Left renal cortex interstitium (tissue), 4 donors: ENCODE measurements at places on chromosomes 12 and 14. TPM values are rescaled to one million over a fixed set of nuclear protein-coding genes. Genes with fewer than 3 reads are reported as not detected.

DNA sequence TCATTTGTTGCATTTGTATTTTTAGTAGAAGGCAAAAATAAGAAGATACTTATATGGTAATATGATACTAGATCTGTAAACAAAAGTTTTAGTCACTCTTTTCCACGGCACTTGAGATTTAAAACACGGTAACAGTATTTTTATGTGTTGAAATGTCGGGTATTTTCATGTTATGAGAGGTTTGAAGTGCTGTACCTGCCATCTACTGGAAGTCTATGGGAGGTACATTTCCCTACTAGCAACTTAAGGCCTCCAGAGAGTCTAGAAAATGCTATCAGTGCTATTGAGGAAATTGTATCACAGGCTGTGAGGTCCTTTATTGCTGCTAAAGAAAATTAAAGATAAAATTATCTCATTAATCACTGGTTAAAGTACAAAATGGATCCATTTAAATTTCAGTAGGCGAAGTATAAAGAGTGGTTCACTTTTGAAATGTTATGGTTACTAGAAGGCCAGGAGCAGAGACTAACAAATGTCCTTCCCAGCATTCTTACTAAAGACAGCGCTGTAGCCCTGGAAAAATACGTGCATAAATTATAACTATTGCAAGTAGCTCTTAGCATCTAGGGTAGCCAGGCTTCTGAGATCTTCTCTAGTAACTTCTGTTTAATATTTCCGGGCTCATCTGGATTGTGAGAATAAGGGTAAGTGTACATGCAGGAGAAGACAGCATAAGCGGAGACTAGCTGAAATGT lies 77.6 kb upstream of the PRKD1 start:
- DNase-seq: peak; percentile 19

- peak; percentile 56 for DNase-seq
These were observed 5.0 kb downstream of the CELA1 start for GRCh38 chr12:51341251-51342007.

- no peak for DNase-seq
These were observed 16.2 kb downstream of the PSMC1 start for GRCh38 chr14:90272523-90272922.

DNA sequence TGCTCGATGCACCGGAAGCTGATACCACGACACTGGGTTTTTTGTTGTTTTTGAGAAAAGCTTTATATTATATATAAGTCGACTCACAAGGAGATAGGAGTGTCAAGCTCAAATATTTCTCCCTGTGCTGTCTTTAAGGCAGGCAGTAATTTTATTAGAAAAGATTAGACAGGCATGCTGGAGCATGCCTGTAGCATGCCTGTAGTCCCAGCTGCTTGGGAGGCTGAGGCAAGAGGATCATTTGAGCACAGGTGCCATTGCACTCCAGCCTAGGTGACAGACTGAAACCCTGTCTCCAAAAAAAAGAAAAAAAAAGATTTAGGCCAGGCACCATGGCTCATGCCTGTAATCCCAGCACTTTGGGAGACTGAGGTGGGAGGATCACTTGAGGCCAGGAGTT lies 51.8 kb downstream of the GNS start:
- no peak for DNase-seq

DNA sequence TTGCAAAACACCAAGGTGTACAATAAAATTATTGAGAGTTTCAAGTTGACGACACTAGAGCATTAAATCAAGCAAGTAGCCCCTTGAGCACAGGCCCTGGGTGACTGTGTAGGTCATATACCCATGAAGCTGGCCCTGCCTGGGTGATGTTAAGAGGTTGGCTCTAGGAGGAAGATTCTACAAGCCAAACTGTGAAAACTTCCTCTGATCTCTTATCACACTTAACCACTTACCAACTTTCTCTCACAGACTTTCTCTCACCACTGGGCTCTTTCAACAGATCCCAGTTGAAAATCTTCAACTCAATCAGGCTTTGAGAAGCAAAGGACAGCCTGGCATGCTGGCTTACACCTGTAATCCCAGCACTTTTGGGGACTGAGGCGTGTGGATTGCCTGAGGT lies 186.9 kb upstream of the BTG1 start:
- no peak for DNase-seq

DNA sequence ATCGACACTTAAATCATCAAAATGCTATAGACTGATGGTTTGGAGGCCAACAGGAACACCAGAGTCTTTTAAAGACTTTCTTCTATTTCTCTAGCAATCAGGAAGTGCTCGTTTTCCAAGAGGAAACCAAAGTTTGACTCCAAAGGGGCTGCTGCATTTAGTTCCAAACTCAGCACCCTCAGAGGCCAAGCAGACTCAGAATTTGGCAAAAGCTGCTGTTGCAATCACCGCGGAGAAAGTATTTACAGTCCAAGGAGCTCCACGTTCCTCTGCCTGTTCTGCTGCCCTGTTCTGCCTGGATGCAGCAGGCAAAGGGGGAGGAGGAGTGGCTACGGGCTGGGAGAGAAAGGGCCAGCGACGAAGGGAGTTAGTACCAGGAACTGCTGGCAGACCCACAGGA lies 325.1 kb downstream of the BCL11B start:
- DNase-seq: no peak

DNA sequence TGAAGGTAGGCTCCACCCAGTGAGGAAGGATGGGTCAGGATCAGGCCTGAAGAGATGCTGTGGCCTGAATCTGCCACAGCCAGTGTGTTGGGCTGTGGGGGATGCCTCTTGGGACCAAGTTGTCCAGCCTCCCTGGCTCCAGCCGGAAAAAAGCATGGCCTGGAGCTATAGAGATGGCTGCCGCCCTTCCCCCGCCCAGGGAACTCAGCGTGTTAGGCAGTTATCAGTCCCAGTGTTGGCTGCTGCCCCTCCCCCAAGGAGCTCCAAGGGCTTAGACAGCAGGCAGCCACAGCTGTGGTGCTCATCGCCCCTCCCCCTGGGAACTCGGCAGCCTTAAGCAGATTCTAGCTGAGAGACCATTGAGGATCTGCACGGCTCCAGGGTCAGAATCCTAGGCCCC lies 158.0 kb downstream of the CAPZA3 start:
- no peak for DNase-seq

GRCh38 chr12:20493934-20494333 lies 125.6 kb downstream of the PDE3A start:
- no peak for DNase-seq

- no peak for DNase-seq
These were observed 362.6 kb downstream of the BCL11B start for GRCh38 chr14:98909251-98909944.

DNA sequence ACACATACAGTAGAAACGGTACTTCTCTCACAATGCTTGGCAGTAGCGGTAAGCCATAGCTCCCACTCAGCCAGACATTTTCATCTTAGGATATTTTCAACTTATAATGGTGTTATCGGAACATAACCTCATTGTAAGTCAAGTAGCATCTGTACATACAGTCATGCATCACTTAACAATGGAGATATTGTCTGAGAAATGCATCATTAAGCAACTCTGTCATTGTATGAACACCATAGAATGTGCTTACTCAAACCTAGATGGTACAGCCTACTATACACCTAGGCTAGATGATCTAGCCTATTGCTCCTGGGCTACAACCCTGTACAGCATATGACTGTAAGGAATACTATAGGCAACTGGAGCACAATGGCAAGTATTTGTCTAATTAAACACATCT lies 40.8 kb downstream of the RPS6KA5 start:
- DNase-seq: no peak

- no peak for DNase-seq
These were observed 22.4 kb upstream of the FKBP4 start for GRCh38 chr12:2772370-2772769.

- DNase-seq: no peak
These were observed 34.9 kb upstream of the CERS5 start for GRCh38 chr12:50201987-50202521.

DNA sequence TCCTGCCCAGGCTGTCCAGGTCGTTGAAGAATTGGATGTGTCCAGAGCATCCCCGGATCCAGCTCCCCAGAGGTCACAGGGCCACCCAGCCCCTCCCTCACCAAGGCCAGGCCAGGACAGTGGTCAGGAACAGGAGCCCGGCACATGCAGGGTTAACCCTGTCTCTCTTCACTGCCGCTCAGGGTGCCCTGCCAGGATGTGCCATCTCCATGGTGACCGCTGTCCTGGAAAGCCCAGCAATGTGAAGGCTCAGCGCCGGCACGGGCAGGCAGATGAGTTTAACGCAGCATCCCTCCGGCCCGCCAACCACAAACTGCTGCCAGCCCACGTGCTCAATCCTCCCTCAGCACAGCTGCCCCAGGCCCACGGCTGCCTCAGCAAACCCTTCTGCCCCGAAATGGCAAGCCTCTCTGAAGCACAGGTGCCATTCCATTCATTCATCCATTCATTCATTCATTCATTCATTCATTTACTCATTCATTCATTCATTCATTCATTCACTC lies 4.4 kb downstream of the TMEM179 start:
- no peak for DNase-seq

DNA sequence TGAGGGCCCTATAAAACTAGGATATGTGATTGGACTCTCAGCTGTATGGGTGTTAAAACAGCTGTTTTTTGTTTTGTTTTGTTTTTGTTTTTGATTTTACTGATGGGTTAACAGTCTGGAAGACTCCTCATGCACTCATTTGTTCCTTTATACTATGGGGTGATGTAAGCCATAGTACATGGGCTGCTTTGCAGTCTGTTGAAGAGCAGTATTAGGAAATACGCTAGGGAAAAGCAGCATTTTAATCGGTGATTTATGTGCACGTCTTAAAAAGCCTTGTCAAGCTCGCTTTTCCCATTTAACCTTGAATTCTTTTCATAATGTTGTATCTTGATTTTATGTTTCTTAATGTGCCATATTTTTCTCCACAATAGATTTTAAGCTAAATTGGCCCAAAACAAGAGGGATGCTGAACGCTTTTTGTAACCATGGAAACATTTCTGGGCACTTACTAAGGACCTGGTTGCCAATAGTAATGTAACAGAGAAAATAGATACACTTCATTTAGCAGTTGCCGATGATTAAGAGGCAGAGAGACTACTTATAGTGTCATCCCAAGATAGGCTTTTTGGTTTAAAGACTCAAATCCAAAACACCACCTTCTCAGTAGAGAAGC lies 244.0 kb downstream of the SNAPC1 start:
- DNase-seq: no peak

DNA sequence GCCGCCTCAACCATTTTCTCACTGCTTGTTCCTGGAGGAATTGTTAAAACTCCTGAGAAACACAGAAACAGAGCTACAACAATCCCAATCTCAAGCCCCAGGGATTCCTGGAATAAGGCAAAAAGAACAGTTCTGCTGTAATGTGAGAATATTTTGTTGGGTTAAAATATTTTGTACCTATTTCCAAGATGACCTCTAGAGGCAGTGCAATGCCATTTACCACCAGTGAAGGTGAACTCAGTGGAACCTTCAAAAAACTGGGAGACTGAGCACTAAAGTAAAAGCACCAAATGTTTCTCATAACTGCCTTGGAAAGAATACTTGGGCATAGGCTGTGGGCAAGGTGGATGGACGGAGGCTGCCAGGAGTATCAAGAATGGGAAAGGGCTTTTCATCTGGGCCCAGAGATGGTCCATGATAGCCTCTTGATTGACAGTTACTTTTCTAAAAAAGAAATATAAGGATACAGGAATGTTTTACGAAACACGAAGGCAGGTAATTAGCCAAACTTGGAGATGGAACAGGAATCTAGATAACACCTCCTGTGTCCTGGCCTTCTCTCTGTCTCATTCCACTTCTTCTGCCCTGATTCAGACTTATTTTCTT lies 334.0 kb upstream of the FLRT2 start:
- DNase-seq: no peak

DNA sequence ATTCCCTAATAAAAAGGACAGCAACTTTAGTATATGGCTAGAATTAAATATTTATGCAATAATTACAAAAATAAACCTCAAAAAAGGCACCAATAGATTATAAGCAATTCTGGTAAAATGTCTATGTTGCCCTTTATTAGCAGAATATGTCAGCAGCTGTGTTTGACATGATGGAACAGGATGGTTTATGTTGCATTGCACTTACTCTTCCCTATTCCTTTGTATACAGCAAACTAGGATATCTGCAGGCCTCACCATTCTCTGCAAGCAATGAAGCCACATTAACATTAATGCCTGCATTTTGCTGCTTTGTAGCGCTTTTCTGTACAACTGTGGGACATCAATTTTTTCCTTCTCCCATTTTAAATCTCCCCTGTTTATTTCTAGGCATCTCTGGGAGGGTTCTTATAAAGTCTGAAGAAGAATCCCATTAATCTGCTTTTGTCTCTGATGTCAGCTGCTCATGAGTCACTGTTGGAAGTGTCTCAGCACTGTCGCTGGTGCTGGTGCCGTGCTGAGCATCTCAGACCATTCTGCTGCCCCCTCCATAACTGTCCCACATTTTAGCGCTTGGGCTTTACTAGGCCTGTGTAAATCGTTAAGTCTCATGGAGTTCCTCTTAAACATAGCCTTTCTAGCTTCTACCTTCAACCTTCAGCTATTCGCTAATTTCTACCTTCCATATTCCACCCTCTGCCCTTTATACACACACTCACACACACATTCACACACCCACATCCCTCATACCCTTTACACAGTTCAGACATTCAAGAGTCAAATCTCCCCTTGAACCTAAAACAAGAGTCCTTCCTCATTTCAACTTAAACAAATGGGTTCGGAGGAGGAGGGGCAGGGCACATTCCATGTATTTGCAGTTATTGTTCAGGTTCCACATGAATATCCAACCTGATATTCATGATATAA lies 64.4 kb upstream of the TRHDE start:
- DNase-seq: no peak

GRCh38 chr12:39886106-39886505 lies 219.8 kb downstream of the SLC2A13 start:
- DNase-seq: no peak

GRCh38 chr14:75165586-75166391 lies 10.6 kb downstream of the TMED10 start:
- no peak for DNase-seq

DNA sequence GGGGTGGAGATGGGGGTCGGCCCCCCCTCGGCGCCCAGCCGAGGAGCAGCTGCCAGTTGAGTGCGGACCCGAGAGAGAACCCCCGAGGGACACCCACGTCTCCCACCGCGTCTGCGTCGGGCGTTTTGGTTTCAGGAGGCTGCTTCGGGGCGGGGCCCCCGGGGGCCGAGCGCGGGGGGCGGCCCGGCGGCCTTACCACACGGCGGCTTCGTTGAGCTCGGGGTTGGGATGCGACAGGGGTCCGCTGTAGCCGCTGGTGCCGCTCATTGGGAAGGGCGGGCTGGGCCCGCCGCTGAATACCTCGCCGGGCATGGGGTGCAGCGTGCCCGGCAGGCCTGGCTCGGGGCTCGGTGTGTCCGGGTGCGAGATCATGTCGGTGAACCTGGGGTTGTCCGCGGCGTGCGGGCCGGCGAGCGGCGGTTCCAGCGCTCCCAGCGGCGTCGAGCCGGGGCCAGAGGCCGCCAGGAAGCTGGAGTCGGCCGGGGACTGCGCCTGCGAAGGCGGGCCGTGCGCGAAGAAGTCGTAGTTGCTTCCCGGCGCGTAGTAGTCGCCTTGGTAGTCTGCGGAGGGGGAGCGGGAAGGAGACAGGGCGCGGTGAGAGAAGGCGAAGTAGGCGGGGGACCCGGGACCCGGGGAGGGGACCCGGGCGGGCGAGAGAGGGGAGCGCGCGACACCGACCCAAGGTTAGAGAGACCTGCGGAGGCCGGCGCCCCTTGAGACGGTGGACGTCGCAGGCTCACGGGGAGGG lies 8.5 kb downstream of the LHX5 start:
- no peak for DNase-seq

MUCL1 gene
- 0.41 TPM for polyA plus RNA-seq

PSMB11 gene
- not detected for polyA plus RNA-seq

KRT82 gene
- polyA plus RNA-seq: not detected

ZNF891 gene
- polyA plus RNA-seq: 9.3 TPM

CLEC1B gene
- polyA plus RNA-seq: 1.4 TPM

KSR2 gene
- polyA plus RNA-seq: 0.54 TPM

VPS29 gene
- polyA plus RNA-seq: 130 TPM

TC2N gene
- 14.8 TPM for polyA plus RNA-seq

PLBD2 gene
- polyA plus RNA-seq: 15.4 TPM

AP1G2 gene
- 56.1 TPM for polyA plus RNA-seq

KRT78 gene
- not detected for polyA plus RNA-seq
